ENCODE measurements at places on chromosomes 16 and 17.
A peak's percentile ranks its signal among the peaks of the same experiment; 100 is the strongest.

DNA sequence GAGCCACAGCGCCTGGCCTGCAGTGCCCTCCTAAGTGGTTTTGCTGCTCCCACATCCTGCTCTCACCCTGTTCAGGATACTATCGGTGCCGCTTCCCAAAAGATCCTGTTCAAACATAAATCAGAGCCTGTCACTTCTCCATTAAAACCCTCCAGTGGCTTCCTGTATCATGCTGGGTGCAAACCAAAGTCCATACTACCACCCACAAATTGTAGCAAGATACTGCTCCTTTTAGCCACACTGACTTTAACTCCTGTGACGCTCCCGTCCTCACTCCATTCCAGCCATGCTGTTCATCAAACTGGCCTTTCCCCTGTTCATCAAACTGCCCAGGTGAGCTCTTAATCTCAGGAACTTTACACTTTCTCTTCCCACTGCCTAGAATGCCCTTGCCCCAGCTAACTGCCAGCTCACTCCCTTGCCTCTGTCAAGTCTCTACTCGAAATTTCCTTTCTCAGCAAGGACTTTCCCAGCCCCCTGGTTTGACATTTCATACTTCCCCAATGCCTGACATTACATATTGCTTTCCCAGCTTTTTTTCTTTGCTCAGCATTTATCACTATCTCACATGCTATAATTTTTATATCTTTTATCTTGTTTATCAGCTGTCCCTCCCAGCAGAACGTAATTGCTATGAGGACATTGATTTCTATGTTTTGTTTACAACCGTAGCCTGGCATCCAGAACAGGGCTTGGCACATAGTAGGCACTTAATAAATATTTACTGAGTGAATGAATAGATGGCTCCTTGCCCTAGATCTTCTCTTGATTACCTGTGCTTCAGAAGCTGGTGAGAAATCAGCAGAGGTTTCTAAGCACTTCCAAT is 44.3 kb upstream of the SMURF2 start:
- DNase-seq = peak; percentile 70

DNA sequence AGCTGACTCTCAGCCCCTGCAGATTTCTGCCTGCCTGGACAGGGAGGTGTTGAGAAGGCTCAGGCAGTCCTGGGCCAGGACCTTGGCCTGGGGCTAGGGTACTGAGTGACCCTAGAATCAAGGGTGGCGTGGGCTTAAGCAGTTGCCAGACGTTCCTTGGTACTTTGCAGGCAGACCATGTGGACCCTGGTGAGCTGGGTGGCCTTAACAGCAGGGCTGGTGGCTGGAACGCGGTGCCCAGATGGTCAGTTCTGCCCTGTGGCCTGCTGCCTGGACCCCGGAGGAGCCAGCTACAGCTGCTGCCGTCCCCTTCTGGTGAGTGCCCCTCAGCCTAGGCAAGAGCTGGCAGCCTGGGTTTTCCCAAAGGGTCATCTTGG is 3.9 kb downstream of the GRN start:
- DNase-seq = no peak

- no peak for DNase-seq
Observed at GRCh38 chr17:40224718-40225550, 5.8 kb downstream of the WIPF2 start.

- DNase-seq = peak; percentile 78
Observed at GRCh38 chr17:41486809-41487530, 2.7 kb downstream of the KRT36 start.

- no peak for DNase-seq
Observed at GRCh38 chr16:58695368-58695767, 10.8 kb upstream of the SLC38A7 start.

GRCh38 chr16:26665166-26665939 is 401.4 kb upstream of the C16orf82 start:
- no peak for DNase-seq

DNA sequence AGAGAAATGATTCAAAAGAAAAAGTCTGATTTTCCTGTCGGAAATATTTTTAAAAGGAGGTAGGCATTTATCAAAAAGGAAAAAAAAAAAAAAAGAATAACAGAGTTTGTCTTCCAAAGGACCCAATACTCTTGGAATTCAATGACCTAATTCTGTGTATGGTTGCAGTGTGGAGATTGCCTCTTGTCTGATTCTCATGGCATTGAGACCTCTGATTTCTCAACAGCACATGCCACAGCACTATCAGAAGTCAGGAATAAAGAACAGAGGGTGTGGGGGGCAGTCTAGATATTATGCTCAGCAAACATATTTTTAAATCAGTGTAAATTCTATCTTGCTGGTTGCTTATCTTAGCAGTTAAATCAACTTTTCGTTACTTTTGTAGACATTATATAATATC is 81.3 kb upstream of the SOX9 start:
- DNase-seq = no peak

DNA sequence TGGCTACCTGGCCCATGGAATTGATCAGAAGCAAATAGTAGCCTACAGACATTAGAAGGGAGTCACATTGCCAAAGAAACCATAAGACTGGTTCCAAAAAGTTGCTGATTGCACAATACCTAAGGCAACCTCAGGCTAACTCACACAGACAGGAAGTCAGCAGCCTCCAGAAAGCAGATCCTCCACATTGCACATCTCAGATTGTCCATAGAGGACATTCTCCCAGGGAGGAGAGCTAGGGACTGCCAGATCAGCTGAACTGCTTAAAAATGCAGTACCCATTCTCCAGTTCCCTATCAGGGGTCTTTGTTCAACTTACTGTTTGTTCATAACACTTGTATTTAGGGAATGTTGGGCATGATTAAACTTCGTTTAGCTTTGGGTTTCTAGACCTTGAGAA is 4.2 kb downstream of the CCL3 start:
- DNase-seq = no peak

DNA sequence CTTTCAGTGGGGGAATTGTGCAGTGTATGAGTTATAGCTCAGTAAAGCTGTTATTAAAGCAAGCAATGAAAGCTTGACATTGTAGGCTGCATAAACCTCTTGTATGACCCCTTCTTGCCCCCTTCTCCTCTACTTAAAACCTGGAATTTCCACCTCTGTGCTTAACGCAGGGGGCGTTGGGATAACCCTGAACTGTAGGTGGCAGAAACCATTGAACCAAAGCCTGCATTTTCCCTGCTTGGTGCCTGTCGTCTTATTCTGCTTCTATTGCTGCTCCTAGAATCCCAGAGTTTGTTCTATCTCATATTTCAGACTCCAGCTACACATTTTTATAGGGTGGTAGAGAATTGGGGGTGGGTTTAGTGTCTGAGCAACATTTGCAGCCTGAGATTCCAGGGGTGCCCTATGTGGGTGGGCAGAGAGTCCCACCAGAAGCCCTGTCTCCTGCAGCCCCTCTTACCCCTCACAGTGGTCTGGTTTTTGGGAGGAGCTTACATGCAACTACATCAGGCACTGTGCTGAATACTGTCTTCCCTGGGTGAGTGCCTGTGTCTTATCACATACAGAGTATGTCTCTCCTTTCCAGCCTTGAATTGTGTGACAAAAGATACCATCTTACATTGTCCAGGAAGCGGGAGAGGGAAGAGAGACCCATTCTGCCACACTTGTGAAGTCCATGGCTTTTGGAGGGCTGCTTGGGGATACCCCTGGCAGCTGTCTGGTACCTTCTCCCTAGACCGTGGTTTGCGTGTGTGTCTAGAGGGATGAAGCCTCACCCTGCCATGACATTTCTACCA is 407.7 kb upstream of the EEF2KMT start:
- DNase-seq = no peak

DNA sequence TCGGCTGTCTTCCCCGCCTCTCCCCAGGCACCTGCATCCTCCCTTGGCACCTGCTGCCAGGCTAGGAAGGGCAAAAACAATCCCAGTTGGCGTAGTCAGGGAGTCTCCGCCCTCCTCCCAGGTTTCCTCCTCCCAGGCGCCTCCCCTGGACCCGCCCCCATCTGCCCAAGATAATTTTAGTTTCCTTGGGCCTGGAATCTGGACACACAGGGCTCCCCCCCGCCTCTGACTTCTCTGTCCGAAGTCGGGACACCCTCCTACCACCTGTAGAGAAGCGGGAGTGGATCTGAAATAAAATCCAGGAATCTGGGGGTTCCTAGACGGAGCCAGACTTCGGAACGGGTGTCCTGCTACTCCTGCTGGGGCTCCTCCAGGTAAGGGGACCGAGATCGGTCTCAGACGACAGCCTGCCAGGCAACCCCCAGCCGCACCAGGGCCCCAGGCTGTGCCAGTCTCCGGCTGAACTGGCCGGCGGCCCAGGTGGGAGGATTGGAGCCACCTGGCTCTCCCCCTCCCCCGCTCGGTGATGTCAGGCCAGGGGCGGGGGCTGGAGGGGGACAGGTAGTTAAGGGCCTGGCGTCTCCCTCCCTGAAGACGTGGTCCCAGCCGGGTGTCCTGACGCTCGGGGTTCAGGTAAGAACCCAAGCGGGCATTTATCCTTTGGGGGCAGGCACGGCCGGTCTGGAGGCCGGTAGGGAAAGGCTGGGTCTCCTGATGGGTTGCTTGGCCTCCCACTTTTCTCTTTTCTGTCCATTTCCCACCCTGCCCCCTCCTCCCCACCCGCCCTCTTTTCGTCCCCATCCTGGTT is at the start of gene GRB7:
Gene GRB7, plus strand, starts transcription at position 179 of the 808 bp plus-strand sequence. CDS start 4,364 bp downstream, outside the sequence.
- peak; percentile 84 for DNase-seq
